ENCODE measurements at places on chromosomes 2 and 18.
A peak's percentile ranks its signal among the peaks of the same experiment; 100 is the strongest.

DNA sequence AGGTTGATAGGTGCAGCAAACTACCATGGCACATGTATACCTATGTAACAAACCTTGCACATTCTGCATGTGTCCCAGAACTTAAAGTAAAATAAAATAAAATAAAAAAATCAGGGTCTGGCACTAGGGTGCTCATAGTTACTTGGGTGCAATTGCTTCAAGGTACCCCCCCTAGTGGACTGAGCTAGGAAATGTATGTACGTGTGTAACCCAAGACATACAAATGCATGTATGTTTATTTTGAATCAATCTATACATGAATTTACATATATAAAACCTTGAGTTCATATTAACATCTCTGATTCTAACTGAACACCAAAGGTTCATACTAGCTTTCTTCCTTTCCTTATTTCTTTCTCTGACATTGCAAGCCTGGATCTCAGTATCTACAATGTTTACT is 51.5 kb downstream of the USP37 start:
- DNase-seq, result no peak

- DNase-seq, result no peak
Observed at GRCh38 chr2:67825476-67825875, 237.3 kb downstream of the C1D start.

DNA sequence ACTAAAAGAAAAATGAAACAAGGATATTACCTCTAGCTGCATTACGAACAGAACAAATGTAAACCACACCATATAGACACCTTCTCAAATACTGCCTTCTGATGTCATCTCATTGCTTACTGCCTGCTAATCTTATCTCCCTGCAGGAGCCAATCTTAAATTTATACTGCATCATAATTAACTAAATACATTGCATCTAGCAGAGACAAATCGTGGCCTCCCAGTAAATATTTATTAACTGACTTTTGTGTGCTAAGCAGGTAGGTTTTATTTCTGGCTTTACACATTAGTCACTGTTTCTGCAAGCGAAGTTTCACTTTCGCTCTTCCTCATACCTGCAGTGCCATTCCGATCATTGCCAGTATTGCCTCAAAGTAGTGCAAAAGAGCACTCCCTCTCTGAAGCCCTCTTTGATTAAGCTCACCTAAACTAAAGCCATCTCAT is 67.5 kb downstream of the SPATS2L start:
- DNase-seq, result no peak

GRCh38 chr2:208010506-208010905 is 14.8 kb downstream of the PLEKHM3 start:
- no peak for DNase-seq

GRCh38 chr2:234633581-234634230 is 136.8 kb upstream of the ARL4C start:
- DNase-seq, result peak; percentile 40

DNA sequence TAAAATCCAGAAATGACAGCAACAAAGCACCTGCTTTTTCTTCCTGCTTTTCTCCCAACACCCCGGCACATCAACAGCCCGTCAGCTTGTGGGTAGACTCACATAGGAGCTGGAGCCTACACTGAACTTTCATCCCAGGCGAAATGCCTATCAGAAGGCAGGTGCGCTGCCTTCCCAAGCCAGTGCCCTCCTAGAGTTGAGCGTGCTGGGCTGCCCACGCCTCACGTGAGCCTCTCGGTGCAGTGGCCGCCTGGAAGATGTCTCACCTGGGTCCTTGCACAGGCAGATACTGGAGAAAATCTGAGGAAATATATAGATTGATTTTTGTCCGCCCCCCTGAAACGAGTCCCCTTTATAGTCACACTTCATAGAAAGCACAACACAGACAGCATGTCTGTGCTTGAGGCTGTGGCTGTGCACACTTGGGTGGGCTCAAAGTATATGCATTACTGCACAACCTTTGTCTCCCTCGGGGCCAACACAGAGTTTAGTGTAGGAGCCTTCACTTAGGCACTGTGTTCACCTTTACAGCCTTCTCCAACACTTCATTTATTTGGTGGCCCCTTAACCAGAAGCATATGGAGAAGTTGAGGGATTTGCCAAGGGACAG is 112.5 kb downstream of the SMAD7 start:
- no peak for DNase-seq

GRCh38 chr18:34991152-34991551 is 50.1 kb upstream of the MAPRE2 start:
- no peak for DNase-seq

DNA sequence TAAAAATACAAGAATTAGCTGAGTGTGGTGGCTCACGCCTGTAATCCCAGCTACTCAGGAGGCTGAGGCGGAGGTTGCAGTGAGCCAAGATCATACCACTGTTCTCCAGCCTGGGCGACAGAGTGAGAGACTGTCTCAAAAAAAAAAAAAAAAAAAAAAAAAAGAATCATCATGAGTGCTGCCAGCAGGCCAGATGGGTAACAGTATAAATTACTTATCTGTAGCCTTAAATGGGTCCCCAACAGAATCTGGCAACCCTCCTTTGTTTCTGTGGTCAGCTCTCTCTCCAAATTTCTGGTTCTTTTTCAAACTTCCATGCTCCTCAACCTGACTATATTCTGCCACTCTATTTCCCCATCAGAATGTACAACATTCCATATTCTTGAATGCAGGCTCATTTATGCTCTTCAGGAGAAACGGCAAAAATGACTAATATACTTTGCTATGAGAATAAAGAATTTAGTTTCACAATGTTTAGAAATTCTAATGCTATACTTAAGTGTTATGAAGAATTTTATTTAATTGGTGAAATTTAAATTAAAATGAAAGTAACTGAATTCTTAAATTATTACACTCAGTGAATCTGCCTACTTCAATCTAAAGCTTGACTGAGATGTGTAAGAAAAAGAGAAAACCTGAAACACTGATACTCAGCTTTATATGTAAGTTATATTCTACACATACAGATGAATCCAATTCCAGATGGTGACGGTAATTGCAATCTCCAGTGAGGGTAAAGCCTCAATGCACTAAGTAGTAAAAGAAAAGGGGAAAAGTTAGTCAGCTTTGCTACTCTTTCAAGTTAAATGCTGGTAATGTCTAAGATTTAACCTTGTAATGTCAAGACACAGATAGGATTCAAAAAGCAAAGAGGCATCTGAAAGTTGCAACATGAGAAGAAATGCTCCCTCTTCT is 24.8 kb downstream of the LPIN2 start:
- DNase-seq, result no peak

- DNase-seq, result no peak
Observed at GRCh38 chr18:25739376-25739775, 351.0 kb downstream of the SS18 start.

- DNase-seq, result no peak
Observed at GRCh38 chr2:52115750-52116149, 1083.8 kb upstream of the NRXN1 start.

GRCh38 chr2:194486326-194486725 is 1170.7 kb upstream of the SLC39A10 start:
- no peak for DNase-seq

DNA sequence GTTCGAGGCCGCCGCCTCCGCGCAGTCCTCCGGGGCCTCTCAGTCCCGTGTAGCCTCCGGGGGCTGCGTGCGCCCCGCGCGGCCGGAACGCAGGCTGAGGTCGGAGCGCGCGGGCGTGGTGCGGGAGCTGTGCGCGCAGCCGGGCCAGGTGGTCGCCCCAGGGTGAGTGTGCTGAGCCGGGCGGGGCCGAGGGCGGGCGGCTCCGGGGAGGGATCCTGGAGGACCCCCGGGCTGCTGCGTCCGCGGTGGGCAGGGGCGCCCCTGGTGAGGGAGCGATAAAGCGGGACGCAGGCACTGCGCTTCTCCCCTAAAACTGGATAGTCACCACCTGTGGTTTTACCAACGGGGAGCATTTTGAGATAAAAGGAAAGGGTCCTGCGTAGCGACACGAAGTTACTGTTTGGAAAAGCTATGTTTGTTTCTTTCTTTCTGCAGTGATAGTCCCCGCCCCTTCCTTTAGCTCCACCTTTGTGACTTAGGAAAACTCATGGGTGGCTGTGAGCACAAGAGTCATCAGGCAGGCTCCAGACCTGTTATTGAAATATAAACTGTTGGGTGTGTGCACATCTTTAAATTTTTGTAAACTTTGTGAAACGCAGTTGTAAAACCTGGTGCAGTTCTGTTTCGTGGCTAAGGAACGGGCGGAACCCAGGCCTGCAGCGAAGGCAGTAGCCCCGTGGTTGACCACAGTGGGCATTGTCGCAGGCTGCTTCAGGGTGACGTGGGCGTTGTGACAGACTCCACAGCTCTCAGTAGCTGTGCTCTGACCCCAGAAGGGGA is 687 bp downstream of the CTDP1 start:
- DNase-seq, result no peak

DNA sequence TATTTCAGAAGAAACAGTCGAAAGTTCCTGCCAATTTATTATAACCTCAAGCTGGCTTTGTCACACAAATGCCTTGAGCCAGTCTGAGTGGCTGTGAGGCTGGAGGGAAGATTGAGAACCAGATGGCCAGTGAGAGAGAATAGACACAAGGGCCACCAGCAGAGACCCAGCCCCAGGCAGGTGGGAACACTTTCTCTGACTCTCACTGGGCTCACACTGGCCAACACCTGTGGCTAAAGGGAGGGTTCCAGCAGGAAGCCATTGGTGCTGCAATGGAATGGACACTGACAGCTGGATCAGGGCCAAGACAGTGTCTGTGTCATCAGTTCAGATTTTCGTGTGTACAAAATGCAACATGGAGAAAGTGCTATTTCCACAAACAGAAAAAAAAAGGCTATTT is 29.9 kb downstream of the LOXHD1 start:
- DNase-seq, result peak; percentile 65

DNA sequence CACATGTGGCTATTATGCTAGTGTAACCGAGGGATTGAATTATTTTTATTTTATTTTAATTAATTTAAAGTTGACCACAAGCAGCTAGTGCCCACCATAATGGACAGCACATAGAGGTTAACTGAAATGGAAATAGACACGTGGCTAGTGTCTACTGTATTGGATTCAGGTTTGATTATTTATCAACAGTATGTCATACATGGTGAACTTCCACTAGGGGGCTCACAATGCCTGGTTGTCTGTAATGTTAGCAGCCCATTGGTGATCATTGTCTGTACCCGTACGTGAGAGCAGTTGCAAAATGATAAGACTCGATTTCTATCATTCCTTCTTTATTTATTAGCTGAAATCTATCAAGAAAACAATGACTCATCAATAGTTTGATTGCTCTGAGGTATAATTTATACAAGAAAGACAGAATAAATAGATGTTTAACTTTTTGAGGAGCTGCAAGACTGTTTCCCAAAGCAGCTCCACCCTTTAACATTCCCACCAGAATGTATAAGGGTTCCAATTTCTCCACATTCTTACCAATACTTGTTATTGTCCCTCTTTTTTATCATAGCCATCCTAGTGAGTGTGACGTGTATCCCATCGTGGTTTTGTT is 76.5 kb downstream of the CYBRD1 start:
- peak; percentile 77 for DNase-seq

DNA sequence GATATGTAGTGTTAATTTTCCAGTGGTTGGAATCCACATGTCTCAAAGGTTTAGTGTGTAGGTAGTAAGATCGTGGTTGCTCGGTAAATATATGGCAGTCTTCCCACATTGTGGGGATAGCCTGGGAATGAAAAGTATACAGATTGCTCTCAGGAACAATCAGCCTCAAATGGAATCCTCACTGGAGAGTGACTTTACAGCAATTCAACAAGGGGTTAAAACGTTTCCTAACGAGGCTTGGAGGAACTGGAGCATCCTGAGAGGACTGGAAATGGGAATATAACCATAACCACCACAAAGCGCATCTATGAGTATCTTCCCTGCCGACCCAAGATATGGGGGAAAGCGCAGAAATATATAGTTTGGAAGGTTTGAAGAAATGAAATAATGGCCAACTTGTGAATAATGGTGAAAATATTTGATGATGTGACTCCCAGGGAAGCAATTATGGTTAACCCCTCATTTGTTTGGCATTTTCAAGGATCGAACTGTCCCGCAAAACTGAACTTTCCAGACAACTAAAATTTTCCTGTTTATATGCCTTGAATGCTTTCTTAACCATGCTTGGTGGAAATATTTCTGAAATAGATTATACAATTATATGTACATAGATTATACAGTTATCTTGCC is 100.7 kb upstream of the FOSL2 start:
- DNase-seq, result no peak

GRCh38 chr2:117058366-117058765 is 756.1 kb upstream of the DDX18 start:
- no peak for DNase-seq

- DNase-seq, result no peak
Observed at GRCh38 chr2:146129231-146129630, 1609.3 kb upstream of the ZEB2 start.

DNA sequence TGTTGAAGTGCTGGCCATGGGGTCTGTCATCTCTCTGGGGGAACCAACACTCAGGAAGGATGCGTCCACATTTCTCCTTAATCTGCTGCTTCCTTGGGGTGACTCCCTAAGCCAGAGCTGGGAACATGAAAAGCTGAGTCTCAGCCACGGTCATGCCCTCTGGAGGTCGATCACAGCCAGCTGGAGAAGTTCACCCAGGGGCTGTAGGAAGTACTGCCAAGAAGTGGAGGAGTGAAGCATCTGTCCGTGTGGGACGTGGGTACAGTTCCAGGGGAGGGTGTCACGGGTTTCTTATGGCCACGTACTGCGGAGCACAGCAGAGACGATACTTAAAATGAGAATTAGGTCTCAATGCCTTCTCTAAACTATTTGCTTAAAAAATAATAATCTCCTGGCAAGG is 42.4 kb upstream of the IGFBP2 start:
- no peak for DNase-seq

DNA sequence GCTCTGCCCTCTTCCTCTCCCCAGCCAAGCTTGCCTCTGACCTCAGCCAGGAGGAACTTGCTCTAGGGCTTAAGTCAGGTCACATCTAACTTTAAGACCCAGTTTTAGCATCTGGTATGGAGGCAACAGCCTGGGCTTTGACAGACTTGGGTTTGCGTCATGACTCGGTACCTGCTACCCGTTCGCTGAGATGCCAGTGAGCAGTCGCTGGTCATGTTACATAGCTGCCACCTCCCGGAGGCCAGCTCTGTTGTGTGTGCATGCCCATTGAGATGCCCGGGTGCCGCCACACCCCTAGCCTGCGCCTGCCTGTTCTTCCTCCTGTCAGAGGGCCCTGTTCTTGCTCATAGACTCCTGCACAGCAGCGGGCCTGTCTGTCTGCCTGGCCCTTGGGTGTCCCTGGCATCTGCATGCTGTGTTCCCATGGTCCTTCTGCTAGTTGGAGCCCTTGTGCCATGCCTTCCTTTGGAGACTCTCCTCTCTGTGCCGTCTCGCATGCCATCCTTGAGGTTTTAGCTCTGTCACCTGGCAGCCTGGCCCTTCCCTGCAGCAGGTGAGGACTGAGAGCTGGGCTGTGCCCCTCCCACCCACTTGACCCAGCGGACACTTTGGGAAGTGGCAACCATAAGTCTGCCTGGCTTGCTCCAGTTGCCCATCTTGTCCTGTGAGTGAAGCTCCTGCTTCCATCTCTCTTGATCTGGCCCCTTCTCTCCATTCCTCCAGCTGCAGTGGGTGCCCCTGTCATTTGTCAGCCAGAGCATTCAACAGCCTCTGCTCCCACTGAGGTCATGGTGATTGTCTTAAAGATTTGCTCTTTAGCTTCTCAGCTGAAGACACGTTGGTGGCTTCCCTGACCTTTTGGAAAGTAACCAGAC is 24.9 kb downstream of the ASAP2 start:
- DNase-seq, result no peak

GRCh38 chr2:109255654-109256053 is 126.6 kb downstream of the SH3RF3 start:
- no peak for DNase-seq

All from osteocyte (in vitro differentiated cells).